ENCODE measurements at places on chromosomes 2 and 18.

DNA sequence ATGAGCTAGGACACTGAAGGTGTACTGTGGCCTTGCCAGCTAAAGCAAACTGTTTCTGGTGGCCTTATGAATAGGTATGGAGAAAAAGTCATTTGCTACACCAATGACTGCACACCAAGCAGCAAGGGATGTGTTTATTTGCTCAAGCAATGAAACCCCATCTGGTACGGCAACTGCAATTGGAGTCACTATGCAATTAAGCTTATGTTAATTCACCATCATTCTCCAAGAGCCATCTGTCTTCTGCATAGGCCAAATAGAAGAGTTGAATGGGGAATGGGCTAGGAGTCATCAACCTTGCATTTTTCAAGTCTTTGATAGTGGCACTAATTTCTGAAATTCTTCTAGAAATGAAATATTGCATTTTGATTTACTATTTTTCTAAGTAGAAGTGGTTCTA lies 372.0 kb downstream of the KCNJ3 start:
- no peak for DNase-seq

- DNase-seq = peak; percentile 1
These were observed 791.3 kb upstream of the CHAC2 start for GRCh38 chr2:52976143-52976949.

GRCh38 chr2:80058562-80058961 lies 246.0 kb downstream of the LRRTM1 start:
- DNase-seq = no peak

- DNase-seq = no peak
These were observed 288.1 kb downstream of the RNF144A start for GRCh38 chr2:7205151-7205830.

- DNase-seq = no peak
These were observed 264.5 kb downstream of the SOCS6 start for GRCh38 chr18:70553245-70553935.

- no peak for DNase-seq
These were observed 315.4 kb downstream of the CDH2 start for GRCh38 chr18:27861539-27861938.

- peak; percentile 23 for DNase-seq
These were observed 35.1 kb downstream of the CCBE1 start for GRCh38 chr18:59661891-59662701.

GRCh38 chr2:237680702-237681478 lies 53.5 kb downstream of the LRRFIP1 start:
- DNase-seq = no peak

- no peak for DNase-seq
These were observed 43.6 kb upstream of the IHH start for GRCh38 chr2:219104107-219105035.

- DNase-seq = no peak
These were observed 48.4 kb upstream of the STAM2 start for GRCh38 chr2:152223977-152224376.

- DNase-seq = no peak
These were observed 29.5 kb upstream of the LGALSL start for GRCh38 chr2:64424416-64424987.

DNA sequence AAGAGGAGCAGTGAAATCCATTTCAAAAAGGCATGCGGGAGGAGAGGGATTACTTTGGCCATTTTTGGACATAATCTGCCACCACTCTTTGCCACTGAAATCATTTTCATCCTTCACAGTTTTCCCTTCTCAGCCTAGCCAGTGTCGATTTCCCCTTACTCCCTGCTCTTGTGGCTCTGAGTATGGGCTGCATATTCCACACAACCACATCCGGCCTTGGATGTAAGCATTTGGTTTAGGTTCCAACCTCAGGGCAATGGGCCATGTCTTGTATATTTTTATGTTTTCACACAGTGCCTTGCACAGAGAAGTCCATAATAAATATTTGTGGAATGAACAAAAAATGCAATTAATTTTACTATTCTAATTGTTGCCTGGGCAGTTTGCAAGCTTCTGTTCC lies 7.7 kb upstream of the SERPINE2 start:
- no peak for DNase-seq

GRCh38 chr18:64137914-64138313 lies 11.0 kb downstream of the LINC00305 start:
- DNase-seq = no peak

DNA sequence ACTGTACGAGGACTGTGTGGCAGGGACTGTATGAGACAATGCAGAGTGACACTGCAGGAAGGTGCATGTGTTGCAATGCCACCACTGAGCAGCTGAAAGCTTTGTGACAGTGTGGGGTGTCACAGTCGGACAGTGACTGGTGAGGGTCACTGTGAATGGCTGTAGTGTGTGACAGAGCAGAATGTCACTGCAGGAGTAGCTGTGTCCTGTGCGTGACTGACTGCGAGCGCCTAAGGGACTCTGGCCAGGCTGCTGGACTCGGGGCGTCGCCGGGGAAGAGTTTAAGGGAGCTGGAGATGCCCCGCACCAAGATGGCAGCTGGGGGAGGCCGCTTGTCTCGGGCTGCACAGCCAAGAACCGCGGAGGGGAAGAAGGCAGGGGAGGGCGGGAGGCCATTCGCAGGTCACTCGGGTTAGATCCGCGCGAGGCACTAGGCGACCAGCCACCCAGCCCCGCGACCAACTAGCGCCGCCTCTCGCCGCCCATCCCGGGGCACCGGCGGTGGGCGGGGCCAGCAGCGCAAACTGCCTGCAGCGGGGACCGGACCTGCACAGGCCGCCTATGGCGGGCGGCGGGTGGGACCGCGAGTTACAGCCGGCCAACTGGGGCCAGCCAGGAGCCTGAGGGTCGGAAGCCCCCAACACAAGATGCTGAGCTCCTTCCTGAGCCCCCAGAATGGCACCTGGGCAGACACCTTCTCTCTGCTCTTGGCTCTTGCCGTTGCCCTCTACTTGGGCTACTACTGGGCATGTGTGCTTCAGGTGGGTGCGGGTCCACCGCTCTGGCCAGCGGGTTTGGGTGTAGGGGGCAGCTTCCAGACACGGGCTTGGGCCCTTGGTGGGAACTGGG lies at the start of gene ABHD1:
Gene ABHD1, plus strand, starts transcription at position 514 of the 849 bp plus-strand sequence. Its CDS starts 134 bp downstream, at position 648.
- no peak for DNase-seq

DNA sequence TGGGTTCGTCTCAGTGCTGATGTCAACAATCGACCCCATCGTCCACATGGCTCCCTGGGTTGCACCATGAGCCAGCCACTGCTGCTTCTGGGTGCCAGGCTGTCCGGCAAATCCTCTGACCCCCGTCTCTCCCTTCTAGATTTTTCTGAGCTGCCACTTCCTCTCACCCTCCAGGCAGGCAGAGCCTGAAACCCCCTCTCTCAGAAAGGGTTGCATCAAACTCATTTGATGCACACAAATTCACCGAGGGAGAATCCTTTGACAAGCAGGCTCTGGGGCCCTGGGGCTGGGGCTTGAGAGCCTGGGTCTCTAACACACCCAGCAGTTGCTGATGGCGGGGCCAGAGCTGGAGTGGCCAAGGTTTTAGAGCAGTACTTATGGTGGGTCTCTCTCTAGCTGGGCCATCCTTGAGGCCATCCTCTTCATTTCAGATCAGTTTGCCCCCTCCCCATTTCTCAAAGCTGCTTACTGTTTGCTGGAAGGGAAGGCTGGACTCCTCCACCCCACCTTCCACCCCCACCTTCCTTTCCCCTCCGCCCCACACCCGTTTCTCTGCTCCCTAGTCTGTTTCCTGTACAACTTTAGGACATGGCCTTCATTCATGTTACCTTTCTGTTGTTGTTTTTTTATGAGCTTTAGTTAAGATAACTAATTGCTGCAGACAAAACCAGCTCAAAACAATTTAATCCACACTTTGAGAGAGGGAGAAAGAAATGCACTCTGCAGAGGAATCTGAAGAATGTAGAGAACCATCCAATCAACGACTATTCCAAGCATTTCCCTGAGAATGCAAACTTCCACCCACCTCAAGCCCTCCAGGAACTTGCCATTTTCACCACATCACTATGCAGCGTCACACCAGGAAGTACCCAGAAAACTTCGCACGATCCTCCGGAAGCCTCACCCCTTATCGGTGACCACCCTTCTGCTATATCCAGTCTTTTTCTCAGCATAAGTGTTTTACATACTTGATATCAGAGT lies 69.5 kb downstream of the ARL4C start:
- peak; percentile 92 for DNase-seq

DNA sequence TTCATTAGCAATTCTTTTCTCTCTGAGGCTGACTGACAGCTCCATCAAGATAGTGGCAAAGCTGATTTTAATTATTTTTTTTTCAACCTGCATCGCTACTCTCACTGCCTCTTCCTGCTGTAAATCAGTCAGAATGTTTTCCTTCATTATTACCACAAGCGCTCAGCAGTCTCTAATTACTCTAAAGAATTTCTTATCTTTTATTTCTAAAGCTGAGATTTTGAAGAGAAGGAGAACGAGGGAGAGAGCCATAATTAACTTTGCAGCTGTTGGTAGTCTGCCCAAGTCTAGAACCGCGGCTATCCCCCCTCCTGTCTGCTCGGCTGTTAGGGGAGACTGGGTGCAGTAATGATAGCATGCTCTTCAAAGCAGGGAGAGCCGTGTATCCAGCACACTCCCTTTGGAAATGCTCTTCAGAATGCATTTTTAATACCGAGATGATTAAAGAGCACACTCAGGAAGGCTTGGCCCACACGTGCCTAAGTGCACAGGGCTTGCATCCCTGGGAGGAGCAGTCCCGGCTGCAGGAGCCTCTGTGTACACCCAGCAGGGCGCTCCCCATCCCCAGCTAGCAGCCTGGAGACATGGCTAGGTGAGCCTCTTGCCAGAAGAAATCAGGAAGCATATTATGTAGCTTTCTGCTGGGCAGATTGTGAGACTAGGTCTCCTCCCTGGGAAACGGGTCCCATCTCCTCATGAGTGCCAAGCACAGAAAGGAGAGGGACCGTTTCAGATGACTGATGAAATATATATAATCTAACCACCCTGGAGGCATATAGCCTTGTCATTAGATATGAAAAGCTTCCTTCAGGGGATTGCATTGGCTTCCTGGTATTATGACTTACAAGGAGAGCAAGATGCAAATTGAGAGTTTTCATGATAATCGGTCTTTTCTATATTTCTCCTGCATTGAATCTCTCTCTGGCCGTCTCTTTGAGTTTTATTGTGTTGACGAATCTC lies 555.2 kb downstream of the CMPK2 start:
- DNase-seq = no peak

GRCh38 chr2:118403658-118404451 lies 315.6 kb downstream of the INSIG2 start:
- no peak for DNase-seq

DNA sequence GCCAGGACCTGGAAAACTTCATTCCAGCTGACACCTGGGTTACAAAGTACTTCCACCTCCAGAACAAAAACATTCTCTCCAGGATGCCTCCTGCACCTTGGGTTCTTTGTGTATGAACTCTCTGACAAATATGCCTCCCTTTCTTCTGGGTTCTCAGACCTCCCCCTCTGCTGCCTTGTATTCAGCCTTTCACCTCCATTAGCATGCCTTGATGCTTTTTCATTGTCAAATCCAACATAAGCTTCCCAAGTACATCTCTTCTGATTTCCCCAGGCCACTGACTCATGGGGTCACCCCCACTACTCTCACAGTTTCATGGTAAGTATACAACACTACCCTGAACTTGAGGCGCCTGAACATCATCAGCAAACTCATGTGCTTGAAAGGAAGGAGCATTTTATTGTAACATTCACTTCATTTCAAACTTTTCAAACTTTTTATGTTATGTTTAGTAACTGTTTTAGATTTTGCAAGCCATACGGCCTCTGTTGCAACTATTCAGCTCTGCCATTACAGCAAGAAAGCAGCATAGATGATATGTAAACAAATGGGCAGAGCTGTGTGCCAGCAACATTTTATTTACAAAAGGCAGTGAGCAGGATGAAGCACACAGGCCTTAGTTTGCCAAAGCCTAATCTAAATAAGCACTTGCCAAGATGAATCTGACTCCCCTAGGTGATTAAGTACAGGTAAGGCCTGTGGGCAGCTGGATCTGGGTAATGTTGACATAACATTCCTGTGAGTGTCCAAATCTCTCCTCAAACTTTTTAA lies 32.5 kb upstream of the MRPS9 start:
- no peak for DNase-seq

DNA sequence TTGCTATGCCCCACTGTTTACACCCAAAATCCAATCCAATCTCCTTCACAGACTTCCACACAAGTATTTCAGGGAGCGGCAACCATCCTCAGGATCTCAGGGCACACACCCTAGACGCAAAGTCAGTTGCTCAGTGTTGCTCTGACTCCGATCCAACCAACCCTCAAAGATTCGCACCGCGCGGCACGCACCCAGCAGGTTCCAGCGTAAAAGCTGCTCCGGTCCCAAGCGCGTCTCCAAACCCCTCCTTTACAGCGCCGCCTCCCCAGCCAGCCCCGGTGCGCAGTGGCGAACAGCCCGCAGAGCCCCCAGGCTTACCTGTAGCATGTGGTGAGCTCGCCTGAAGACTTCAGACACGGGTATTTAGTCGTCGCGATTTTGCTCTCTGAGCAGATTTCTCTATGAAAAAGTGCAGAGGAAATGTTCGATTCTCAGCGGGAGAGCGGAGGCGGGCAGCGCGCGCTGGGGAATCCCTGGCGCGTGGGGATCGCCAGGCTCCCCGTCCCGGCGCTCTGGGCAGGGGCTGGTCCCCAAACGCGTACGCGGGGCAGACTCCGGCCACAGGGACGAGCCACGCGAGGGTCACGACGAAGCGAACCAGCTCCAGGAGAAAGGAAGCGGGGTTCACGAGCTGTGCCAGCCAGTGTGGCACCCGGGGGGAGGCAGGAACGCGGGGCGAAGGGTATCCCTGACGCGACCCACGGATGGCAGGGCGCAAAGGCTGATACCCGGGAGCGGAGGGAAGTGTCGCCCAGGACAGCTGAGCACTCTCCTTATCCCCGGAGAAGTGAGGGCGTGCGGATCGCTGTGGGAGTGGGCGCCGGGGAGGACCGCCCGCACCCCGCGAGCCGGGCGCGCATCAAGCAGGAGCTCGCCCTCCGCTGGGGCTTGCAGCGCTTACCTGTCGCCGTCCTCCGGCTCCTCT lies 650 bp downstream of the CCBE1 start:
- no peak for DNase-seq

GRCh38 chr2:120818441-120818920 lies 82.8 kb downstream of the GLI2 start:
- peak; percentile 57 for DNase-seq

- no peak for DNase-seq
These were observed 289.8 kb downstream of the RBM43 start for GRCh38 chr2:150971910-150972309.

GRCh38 chr2:16294791-16295190 lies 354.4 kb downstream of the MYCN start:
- DNase-seq = no peak

- no peak for DNase-seq
These were observed 55.2 kb downstream of the RASGRP3 start for GRCh38 chr2:33531549-33532059.

DNA sequence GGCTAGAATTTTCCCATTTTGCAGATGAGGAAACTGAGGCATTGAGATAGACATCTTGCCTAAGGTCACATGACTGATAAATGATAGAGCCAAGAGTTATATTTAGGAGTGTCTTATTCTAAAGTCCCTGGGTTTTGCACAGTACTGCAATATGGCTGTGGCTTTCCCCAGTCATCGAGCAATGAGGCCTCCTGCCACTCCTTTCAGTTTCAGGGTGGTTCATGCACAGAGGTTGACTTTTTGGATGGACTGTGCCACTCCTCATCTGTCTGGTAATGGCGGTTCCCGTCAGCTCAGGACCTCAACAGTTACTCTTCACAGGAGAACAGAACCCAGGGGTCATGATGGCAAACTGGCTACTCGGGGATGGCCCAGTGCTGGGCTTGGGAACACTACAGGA lies 131.1 kb downstream of the ACKR3 start:
- no peak for DNase-seq
